Nucleus accumbens (tissue), 56 donors: ENCODE measurements at places on chromosomes 7 and 10.
A peak's percentile ranks its signal among the peaks of the same experiment; 100 is the strongest.

DNA sequence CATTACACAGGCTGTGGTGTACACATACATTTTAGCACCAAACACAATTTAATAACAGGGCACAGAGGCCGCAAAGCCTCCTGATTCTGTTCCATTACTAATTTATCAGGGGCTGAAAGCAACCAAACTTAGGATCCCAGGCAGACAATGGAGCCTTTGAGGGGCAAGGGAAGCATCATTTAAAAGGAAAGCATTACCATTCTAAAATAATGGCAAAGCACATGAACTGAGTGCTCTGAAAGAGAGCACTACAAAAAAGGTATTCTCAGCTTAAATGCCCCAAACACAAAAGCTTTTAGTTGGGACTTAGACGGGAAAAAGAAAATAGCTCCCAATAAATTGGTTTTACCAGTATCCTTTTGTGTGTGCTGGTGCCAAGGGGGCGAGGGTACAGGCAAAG, 282.0 kb upstream of the ETV1 start:
- no peak for DNase-seq

GRCh38 chr10:102752934-102753664, 9.4 kb downstream of the WBP1L start:
- DNase-seq = no peak

DNA sequence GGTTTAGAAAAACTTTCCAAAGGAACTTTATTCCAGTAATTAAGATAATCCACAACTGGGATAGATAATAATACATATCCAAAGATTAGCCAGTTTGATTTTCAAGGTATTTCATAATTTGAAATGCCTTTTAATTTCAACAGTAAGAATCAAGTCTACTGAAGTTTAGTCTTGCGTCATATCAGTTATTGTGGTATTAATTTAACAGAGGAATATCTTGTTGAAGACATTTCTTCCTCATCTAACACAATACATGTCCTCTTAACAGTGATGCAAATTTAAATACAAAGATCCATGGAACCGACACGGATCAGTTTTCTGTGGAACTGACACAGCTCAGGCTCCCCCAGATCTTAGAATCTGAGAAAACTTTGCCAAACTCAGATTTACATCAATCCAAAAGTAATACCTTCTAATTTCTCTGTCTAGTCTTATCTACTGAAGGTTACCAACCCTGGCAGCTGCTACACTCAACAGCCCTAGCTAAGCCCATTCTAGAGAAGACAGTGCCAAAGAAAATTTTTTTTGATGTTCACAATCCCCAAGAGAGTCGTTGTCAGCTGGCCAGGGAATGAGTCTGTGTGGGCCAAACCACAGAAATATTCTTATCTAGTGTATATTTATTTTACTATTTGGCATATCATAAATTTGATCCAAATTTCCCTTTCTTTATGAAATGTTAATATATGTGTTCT, 365.2 kb upstream of the MEOX2 start:
- DNase-seq = no peak

DNA sequence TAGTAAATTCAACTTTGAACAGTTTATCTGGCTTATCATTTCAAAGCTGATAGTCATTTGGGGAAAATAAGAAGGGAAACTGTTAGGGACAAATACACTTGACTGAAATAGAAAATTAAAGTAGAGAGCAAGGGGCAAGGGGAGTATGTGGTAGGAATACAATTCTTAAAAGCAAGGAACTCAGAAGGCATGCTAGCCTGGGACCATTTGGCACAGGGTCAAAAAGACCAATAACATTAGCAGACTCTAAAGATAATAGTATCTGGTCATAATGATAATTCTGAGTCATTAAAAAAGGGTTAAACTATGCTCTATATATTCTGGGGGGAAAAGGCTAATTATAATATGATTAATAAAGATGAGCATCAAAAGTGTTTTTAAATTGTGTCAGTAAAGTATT, 112.2 kb downstream of the CNOT4 start:
- DNase-seq = no peak

DNA sequence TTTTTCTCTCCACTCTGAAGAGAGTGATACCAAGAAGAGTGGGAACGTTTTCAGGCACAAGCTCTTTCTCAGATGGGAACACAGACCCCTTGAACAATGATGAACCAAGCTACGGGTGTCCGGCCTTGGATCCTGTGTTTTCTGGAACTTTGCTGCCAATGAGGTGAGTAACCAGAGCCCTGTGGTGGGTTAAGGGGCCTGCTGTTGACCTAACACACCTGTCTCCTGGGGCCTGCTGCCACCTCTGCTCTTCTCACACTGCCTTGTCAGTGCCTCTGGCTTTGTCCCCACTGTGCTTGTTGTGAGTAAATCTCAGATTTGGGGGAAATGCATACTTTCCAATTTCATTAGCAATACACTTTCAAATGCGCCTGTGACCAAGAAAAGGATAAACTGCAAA, 1.4 kb upstream of the PKD1L1 start:
- no peak for DNase-seq

- no peak for DNase-seq
These were observed 69.0 kb downstream of the SNX10 start for GRCh38 chr7:26360650-26361049.

- no peak for DNase-seq
These were observed 92.3 kb downstream of the VTI1A start for GRCh38 chr10:112539340-112539739.

DNA sequence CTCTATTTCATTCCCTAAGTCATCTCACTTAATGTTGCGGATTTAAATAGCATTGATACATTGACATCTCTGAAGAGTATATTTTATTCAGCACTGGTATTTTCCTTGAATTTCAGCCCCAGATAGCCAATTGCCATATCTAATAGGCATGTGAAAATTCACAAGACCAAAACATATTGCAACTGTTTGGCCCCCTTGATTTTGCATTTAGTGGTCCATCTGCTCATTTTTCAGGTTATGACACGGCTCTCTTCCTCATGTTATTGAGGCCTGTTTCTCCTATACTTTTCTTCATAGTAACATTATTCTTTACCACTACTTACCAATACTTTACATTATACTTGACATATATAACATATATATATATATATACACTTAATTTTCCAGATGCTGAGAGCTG, 43.7 kb downstream of the MKLN1 start:
- DNase-seq = no peak

- DNase-seq = no peak
These were observed 18.7 kb downstream of the ECHDC3 start for GRCh38 chr10:11760861-11761260.

- DNase-seq = no peak
These were observed 8.8 kb upstream of the GET4 start for GRCh38 chr7:867406-868188.

DNA sequence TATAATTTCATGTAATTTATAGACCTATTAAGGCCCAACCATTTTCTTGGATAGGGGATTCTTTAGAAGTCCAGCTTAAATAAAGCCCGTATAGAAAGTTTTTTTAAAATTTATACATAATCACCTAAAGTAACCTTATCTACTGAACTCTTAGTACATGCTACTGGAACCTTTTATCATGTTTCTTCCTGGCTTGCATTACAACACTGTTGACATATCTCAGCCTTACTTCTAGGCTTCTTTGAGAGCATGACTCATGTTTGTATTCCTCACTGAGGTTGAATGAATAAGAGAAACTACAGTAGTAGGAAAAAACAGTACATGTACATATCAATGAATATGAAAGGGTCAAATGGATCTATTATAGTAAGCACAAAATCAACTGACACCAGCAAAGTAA, 8.2 kb upstream of the MAGI2 start:
- DNase-seq = no peak

DNA sequence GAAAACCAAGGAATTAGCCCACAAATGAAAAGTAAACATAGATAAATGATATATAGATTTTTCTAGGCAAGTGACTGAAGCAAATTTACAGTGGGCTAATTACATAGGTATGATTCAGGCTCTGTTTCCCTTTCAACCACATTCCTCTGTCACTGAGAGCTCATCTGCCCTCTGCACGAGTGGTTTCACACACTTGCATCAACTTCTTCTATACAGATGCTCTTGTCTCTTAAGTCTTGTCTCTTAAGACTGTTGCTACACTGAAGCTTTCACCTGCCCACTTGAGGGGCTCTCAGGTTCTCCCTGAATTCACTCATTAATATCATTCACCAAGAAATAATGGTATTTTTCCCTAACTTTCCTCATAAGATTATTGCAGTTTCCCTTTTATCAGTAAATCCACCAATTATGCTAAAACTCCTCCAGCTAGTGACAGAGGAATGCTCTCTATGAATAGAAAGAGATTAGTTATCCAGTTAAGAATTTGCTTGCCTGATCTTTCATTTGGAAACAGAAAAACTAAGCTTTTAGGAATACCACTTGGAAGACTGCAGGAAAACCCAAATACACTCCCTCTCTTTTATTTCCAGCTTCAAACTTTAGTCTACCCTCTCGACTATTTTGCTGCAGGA, 95.7 kb downstream of the ELAPOR2 start:
- DNase-seq = no peak

DNA sequence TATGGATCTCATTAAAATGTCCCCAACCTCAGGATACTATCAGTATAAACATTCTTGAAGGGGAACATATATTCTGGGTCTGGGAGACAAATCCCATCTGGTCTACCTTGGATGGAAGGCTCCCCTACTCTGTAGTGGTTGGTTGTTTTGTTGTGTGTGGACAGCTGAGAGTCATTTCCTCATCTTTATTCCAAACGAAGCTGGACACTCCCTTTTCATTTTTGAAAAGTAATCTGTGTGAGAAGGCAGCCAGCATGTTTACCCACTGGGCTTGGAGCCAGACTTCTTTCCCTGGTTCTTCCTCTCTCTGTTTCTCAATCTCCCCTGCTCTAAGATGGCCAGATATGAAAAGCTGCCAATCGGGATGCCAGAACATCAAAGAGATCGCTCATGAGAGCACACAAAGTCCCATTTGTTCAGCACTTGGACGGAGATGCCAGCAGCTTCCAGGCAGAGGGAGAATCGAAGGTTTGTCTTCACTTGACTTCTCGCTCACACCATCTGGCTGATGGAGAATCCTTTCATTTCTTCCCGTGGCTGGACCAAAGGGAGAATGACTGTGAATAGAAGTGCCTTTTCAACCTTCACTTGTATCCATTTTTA, 108.1 kb upstream of the AGR3 start:
- DNase-seq = peak; percentile 14

DNA sequence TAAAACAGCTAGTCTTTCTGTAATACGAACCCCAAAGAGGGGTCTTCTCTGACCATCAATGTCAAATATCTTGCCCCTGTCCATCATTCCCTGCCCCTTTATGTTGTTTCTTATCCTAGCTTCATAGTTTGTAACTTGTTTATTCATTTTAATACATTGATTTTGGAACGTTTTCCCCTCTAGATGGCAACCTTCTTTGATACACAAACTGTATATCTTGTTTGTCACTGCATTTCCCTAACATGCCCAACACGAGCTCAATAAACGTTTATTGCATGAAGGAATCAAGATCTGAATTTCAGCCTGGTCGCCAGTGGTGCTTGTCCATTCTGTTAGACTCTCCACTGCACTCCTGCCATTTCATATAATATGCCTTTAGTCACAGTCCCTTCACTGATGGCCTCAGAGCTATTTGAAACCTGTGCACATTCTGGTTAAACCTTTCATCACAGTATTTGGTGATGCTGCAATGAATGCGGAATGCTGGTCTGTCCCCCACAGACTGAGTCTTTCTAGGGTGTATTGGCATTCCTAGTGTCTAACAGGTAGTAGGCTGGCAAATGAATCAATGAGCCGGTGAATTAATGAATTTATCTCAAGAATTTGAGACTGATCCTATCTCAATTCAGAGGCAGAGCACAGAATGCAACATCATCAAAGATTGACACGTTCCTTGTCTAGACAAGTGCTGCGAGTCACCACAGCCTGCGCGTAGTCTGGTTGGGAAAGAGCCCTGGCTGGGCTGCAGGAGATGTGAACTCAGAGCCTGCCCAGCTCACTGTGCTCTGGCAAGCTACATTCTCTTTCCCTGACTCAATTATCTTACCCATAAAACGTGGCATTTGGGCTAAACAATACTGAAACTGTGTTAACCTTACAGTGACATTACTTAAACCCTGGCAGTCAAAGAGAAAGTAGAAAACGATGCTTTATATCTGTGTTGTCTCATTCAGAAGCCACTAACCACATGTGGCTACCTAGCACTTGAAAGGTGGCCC, 55.2 kb upstream of the FRMD4A start:
- no peak for DNase-seq

GRCh38 chr10:132257271-132257670, 50.5 kb downstream of the STK32C start:
- DNase-seq = peak; percentile 60

GRCh38 chr7:353746-354325, 63.9 kb downstream of the FOXL3 start:
- peak; percentile 16 for DNase-seq

GRCh38 chr10:117431160-117431559, 55.9 kb upstream of the PDZD8 start:
- no peak for DNase-seq

DNA sequence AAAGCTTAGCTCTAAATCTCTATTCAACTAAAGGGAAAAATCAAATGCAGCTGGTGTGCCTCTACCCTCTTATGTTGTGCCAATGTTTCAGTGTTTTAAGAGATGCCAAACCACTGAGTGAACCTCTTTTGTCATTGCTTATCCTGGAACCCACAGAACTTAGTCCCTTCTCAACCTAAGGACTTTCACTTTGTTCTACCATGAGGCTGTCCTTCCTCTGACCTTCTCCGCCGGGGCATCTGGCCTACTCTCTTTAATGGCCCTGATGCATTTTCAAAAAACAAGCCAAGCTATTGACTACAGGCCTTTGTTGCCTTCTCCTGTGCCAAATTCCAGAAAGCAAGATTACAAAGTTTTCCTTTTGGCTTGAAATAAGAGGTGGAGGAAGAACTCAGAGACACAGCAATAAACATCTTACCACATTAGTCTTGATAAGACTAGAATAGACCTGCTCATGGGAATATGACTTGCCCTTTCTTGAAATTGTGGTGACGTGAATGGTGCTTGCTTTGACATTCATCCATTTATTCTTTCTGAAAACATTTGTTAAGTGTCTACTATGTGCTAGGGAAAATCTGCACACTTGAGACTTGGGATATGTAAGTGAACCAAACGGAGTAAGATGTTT, 253.2 kb upstream of the SMIM30 start:
- no peak for DNase-seq

GRCh38 chr10:133488354-133488753, 34.6 kb downstream of the SCART1 start:
- DNase-seq = no peak

GRCh38 chr10:86075512-86075911, 291.1 kb downstream of the GRID1 start:
- DNase-seq = no peak

GRCh38 chr7:105934572-105935185, 28.4 kb upstream of the CDHR3 start:
- DNase-seq = no peak

DNA sequence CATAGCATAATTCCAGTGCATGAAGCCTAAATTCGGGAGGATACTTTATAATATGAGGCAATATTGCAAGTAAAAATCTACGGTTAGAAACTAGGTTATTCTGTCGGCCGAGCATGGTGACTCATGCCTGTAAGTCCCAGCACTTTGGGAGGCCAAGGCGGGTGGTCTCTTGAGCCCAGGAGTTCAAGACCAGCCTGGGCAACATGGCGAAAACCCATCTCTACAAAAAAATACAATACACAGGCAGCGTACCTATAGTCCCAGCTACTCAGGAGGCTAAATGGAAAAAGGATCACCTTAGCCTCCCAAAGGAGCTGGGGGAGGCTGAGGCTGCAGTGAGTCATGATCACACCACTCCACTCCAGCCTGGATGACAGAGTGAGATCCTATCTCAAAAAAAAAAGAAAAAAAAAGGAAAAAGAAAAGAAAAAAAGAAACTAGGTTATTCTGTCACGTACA, 14.2 kb downstream of the SKAP2 start:
- no peak for DNase-seq
